ENCODE measurements at places on chromosomes 7 and 10.

GRCh38 chr10:97171001-97171400 lies 14.8 kb downstream of the SLIT1 start:
- DNase-seq: no peak

DNA sequence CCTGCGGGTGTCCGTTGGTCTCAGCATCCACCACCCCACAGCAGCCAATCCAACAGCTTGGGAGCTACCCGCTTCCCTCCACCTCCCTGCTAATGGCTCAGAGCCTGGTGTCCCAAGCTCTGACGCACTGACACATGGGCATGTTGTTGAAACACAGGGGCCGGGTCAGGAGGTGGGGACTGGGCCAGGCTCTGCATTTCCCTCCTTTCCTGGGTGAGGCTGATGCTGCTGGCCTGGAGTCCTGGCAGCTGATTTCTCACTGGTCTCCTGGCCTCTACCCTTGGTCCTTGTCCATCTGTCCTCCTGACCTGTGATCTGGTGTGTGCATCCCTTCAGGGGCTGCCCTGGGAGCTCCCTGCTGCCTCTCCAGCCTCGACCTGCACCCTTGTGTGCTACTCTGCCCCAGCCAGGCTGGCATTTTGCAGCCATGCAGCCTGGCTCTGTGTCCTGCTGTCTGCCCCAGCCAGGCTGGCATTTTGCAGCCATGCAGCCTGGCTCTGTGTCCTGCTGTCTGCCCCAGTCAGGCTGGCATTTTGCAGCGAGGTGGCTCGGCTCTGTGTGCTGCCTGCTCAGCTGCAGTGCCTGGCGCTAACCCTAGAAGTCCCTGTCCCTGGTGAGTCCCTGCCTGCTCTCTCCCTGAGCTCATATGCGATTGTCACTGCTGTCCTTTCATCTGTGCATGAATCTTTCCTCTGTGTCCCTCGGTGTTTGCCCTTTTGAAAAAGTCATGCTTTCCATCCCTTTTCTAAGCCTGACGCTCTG lies 14.0 kb downstream of the AMZ1 start:
- no peak for DNase-seq

DNA sequence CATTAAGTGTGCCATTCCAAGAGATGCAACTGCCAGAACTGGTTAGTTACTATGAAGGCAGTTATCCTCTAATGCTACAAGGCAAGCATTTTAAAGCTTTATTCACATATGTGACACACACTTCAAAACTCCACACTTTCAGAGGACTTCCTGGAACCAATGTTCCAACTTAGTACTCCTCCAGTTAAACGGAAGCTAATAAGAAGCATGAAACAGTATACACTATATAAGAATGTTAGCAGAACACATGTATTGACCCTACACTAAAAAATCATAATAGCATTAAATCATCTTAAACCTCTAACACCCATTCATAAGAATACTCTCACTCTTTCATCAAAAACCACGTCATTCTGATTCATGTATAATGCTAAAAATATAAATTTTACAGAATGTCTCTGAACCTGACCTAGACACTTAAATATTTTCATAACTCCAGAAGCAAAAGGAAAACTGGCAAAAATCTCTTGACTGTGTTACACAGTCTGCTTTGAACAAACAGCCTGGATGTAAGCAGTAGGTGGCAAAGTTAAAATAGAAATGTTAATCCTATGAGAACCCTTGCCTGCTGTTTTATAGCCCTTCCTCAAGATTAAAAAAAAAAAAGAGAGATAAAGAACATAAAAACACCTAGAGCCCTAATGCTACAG lies 135.0 kb downstream of the SEMA3C start:
- no peak for DNase-seq

GRCh38 chr7:95766657-95767056 lies 5.7 kb upstream of the DYNC1I1 start:
- DNase-seq: no peak

DNA sequence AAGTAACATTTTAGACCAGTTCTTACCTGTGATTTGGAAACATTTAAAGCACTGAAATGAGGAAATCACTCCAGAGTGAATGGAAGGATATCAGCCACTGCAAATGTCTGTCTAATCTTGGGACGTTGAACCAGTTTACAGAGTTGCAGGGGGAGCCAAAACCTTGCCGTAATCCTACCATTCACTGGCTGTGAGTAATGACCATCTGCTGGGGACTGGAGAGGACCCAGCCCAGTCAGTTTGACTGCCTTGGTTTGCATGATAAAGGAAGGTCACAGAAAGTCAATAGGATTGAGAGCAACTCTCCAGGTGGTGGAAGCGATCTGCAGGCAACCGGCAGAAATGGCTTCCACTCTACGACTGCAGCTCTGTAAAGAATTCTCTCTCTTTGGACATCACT lies 167.2 kb downstream of the AKR1D1 start:
- DNase-seq: no peak

GRCh38 chr7:84841809-84842208 lies 345.0 kb downstream of the SEMA3D start:
- no peak for DNase-seq

DNA sequence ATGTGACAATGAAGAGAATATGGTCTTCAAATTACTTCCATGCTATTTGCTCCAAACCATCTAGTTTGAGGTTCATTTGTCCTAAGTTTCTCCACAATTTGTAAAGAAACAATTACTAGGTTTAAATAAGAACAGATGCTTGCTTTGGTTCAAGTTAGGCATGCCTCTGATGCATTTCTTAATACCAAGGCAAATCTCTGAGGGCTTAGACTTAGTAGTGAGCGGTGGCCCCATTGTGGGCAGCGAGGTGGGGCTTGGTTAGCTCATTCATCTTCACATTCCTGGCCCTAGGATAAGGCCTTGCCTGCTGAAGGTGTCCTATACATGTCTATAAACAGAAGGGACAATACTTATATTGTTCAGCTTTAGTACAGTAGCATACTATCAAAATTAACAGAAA lies 52.4 kb upstream of the RHEB start:
- DNase-seq: no peak

DNA sequence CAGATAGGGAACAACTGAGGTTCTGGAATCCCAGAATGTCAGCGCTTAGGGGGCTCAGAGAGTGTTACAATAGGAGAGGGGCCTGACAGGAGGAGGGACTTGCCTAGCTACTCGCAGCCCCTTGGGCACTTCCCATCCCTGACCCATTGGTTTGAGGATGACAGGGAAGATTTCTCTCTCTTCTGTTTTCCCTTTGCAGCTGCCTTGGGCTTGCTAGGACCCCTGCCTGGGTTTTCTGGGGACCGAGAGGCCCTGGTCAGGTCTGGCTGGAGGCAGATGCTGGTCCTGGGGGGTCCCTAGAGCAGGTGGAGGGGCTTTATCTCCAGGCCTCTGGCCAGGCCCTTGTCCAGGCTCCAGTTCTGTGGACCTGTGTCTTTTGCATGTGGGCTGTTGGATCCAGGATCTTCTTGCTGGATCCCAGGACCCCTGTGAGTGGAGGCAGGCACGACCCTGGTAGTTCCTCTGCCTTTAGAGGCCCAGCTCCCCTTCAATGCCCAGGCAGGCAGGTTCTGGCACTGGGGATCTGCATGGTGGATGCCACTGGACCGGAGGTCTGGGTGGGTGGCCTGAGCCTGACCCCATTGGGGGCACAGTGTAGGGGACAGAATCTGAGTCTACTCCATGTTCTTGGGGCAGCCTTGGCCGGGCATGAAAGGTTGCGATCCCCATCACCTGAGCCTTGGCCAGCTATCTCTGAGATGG lies 26.9 kb downstream of the RAMP3 start:
- DNase-seq: no peak

DNA sequence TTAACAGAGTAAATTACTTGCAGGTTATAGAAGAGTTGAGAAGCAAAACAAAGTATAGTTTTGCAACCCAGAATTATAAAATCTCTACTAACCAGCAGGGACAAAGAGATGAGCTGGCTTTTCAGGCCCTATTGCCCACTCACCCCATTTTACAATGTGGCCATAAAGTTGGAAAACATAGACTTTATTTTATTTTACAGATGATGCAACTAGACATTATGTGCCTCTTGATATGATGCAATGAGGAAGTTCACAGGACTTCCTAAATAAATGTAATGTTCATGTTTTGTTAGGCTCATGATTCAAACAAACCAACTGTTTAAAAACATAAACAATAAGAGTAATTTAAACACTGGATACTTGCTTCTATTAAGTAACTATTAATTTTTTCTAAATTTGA lies 141.1 kb upstream of the WNT16 start:
- DNase-seq: no peak

DNA sequence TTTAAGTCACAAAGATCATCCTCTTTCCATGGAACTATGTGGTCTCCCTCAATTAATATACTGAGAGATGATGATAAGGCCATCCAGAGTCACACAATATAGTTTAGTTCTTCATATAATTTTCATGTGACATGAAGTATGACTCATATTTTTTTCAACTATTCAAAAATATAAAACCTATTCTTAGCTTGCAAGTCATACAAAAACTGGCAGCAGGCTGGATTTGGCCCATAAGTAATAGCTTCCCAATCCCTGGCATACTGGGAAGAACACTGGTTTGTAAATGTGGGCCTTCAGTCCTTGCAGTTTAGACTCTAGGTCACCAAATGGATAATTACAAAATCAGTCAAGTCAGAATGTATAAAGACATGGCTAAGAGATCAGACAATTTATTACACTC lies 356.6 kb downstream of the PPP1R3A start:
- DNase-seq: no peak

DNA sequence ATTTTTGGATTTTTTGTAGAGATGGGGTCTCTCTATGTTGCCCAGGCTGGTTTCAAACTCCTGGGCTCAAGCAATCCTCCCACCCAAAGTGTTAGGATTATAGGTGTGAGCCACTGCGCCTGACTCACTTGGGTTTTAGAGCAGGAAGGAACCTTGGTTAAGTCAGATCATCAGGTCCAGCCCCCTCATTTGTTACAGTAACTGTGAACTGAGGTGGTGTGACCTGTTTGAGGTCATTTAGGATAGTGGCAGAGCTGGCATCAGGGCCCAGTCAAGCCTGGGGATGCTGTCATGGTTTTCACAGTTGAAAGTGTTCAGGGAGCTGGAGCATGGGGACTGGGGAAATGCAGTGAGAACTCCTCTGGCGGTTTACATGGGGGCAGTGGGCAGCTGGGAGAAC lies 159.6 kb downstream of the TAX1BP1 start:
- no peak for DNase-seq

- no peak for DNase-seq
Measured at GRCh38 chr10:100864978-100865377, 47.8 kb upstream of the SLF2 start.

DNA sequence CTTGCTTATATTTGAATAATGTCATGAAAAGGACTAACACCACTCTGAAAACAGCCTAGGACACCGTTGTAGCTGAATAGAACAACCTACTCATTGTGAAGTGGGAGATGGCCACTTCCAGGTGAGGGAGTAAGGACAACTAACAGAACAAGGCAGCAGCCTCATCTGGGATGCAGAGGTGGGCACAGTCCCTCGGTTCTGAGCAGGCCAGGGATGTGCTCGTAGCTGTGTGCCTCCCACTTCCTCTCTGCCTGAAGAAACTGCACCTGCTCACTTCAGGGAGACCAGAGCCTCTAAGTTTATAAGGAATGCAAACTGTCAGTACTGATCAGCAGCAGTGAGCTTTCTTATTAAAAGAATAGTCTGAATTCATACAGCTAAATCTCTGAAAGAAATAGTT lies 2.5 kb downstream of the VSTM4 start:
- DNase-seq: no peak

DNA sequence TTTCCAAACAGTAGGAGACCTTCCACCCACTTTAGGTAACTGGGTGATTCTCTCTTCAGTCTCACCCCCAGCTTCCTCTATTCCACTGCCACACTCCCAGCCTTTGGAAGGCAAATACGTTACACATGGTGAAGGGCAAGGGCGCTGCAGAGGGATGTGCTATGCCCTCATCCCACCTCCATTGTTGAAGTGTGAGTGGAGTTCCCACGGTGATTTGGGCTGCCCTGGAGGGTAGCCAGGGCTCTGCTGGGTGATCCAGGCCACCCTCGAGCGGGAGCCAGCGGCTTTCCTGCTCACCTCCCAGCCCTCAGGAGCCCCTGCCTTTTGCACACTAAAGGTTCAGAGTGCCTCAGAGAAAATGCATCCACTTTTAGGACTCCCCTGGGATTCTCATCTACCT lies 181.1 kb downstream of the ZMYND11 start:
- DNase-seq: no peak

DNA sequence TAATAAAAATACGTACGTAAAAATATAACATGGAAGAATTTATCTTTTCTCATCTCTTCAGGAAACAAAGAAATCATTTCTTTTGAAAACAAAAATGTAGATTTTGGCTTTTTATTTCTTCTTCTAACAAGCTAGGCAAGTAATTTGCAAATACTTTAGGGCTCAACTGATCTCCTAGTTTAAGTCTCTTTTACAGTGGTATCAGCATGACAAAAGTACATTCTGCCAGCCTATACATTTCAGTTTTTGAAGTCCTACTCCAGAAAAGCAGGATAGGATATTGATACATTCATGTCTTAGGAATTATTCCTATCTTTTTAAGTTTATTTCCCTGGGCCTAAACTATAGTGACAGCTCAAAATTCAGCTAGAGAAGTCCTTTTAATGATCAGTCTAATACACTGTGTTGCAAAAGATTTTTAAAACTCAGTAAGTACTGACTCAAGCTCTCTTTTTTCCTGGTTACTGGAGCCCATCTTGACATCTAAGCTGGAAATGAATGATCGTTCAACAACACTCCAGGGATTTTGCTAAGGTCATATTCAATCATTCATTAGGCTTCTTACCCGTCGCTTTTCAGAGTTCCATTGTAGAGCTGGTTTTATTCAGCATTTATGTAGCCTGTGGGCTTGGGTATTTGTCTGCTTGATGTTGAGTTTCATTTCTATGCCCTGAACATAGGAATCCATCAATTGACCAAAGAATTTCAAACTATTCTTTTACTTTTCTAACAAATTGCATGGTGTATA lies 12.2 kb upstream of the FAM53B start:
- DNase-seq: no peak

DNA sequence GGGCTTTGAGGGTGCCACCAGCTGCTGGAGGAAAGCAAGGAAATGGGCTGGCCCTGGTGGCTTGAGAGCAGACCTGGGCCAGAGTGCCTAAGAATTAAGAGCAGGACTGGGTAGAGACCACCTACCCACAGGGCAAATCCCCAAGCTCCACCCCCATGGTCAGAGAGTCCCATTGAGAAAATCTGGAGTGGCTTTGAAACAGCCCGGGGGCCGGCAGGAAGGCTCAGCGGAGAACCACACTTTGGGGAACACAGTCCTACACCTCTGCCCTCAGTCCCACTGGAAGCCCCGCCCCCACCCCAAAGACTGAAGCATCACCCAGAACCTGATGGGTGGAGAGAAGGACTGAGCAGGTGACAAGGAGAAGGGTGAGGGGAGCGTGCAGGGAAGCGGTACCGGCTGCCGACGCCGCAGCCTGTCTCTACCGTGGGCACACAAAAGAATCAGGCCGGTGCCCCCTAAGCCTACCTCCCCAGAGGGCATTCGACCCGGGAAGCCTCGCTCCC lies 3.6 kb downstream of the SMARCD3 start:
- no peak for DNase-seq
